Tibial nerve (tissue), 4 donors: ENCODE measurements at places on chromosomes 5 and 9. TPM values are rescaled to one million over a fixed set of nuclear protein-coding genes. Genes with fewer than 3 reads are reported as not detected.

Gene SLC34A1
- not detected for total RNA-seq

Gene INSL6
- total RNA-seq = not detected

Gene CCL21
- 9.6 TPM for total RNA-seq

Gene PALM2AKAP2
- 3.9 TPM for total RNA-seq

Gene PNPLA7
- total RNA-seq = 25.2 TPM

Gene FOXD4L5
- 0.21 TPM for total RNA-seq

Gene POLK
- 54.5 TPM for total RNA-seq

Gene FYB1
- total RNA-seq = 8.4 TPM

Gene CXXC5
- 80.4 TPM for total RNA-seq

Gene ESM1
- not detected for total RNA-seq

Gene IGFBPL1
- not detected for total RNA-seq

Gene CDH9
- not detected for total RNA-seq

Gene LHX6
- total RNA-seq = 5.0 TPM

Gene GLRA1
- not detected for total RNA-seq

Gene PGM5
- total RNA-seq = 24.9 TPM

Gene SLU7
- 68.2 TPM for total RNA-seq

Gene RLN1
- not detected for total RNA-seq

Gene PCDHGA5
- 12.0 TPM for total RNA-seq

Gene RLN2
- not detected for total RNA-seq

Gene ACOT12
- 1.7 TPM for total RNA-seq

Gene PLGRKT
- total RNA-seq = 9.2 TPM

Gene SPATA6L
- 5.4 TPM for total RNA-seq

Gene FBXL7
- 54.5 TPM for total RNA-seq

Gene TSSK1B
- 0.63 TPM for total RNA-seq

DNA sequence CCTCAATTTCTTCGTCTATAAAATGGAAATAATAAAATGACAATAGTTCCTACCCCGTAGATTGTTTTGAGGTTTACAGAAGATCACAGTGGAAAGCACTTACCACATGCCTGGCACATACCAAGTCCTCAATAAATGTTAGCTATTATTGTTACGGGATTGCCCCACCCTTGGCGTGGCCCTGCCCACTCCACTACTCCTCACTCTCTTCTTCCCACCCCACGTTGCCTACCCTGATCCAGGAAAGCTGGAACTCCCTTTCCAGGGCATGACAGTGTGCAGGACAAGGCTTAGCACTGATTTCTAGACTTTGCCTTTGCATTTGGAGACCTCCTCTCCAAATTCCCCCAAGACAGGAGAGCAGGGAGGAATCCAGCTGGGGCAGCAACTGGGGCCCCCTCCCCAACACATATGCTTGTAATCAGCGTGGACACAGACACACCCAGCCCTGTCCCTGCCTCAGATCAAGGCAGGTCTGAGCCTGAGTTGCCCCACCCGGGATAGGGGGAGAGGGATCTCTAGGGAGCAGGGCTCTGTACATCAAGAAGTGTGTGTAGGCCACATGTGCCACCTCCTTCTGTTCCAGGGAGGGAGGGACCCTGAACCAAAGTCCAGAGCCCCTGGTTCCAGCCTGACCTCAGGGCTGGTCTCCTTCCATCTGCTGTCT is 6.7 kb downstream of the SLC4A9 start:
- no peak for DNase-seq

GRCh38 chr5:140498591-140498990 is 48.9 kb upstream of the EIF4EBP3 start:
- no peak for DNase-seq

GRCh38 chr9:76297721-76298239 is 96.4 kb downstream of the RFK start:
- peak; percentile 56 for DNase-seq

- DNase-seq = no peak
These were observed 59.0 kb downstream of the USP20 start for GRCh38 chr9:129894120-129894823.

DNA sequence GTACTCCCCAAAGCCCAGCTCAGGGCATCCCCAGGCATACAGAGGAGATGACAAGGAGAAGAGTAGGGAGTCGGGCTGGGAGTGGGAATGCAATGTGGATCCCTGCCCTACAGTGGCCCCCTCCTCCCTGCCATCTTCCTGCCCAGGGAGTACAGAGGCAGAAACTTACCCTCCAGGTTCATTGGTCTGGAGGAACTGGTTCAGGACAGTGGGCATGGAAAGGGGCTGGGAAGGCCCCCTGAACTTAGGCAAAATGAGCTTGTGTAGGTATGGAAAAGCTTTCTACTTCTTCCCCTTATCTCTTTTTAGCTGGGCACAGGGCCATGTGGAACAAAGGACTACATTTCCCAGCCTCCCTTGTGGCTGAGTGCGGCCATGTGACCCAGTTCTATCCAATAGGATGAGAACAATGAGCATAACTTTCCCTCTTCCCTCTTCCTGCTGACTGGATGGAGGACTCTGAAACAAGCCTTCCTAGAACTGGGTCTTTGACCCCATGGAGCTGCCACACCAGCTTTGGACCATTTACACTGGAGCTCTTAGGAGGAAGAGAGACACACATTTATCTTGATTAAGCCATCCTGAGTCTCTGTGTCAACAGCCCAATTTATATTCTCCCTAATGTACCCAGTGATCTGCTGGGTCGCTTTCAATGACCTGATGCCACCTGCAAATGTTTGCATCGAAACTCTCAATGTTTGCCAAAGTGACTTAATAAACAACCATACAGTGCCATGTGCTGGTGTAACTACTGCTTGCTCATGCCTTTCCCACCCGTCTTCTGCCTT is 25.0 kb upstream of the HMCN2 start:
- DNase-seq = peak; percentile 77

- no peak for DNase-seq
These were observed 85.5 kb downstream of the LNPEP start for GRCh38 chr5:97021416-97021815.

- no peak for DNase-seq
These were observed 18.7 kb upstream of the NRARP start for GRCh38 chr9:137320555-137321384.

- DNase-seq = peak; percentile 73
These were observed 130.3 kb downstream of the RGS3 start for GRCh38 chr9:113593682-113594281.

DNA sequence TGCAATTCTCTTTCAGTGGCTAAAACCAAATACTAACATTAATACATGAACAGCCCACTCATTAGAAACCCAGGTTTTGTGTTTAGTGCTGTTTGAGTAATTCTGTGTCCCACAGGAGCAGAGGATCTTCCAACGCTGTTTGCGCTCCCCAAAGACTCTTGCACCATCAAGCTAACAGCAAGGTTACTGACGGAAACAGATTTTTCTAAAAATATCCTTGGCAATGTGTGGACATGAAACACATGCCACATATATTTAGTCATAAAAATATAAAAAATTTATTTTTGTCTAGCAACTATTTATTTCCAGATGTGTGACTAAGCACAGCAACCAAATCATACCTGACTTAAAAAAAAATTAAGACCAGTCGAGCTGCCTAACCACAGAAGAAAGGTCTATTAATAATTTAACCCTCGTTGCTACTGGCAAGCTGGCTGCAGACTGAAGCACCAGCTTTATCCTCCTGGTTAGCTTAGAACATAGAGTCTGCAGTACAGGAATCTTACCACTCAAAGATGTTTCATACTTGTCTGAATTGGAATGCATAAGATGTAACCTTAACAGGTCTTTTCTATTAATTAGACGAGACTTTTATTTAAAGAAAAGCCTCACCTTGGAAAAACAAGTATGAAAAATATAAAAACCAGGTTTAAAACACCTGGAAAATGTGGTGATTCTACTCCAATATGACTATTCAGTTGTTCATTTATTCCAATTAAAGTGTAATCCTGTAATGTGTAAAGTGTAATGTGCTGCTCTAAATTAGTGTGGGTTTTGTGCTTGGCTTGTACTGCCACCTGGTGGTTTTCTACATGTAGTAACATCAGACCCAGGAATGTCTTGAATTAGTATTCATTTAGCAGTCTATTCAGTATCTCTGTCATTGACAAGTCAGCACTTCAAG is 272.5 kb downstream of the EPB41L4A start:
- peak; percentile 77 for DNase-seq

- DNase-seq = no peak
These were observed 93.5 kb downstream of the SYK start for GRCh38 chr9:90894986-90895687.

DNA sequence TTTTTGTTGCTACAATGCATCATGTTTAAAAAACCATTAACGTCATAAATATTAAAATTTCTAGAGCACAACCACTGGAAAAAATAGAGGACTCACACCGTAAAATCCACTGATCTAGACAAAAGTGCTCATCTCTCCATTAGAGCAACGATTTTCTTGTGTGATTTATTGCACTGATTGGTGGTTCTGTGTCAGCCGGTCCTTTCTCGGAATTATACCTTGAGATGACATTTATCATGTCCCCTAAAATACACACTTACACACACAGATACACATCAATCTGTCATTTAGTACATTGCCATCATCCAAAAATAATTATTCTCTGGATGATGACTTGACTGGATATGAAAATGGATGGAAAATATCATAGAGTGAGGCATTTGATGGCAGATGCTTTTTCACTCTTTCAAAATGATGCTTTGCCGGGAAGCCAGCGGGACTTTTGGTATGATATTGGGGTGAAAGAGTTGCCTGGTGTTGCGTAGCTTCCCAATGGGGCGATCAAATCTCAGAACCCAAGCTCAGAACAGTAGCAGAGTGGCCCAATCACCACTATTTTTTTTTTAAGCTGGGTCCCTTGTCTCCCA is 226.6 kb downstream of the GAS1 start:
- DNase-seq = no peak

GRCh38 chr5:10863763-10864383 is 102.8 kb upstream of the DAP start:
- peak; percentile 43 for DNase-seq

GRCh38 chr5:66529182-66529581 is 67.0 kb upstream of the MAST4 start:
- DNase-seq = no peak

GRCh38 chr5:149240354-149240998 is 31.2 kb upstream of the AFAP1L1 start:
- no peak for DNase-seq

GRCh38 chr5:178546675-178547033 is 43.5 kb downstream of the COL23A1 start:
- DNase-seq = no peak

DNA sequence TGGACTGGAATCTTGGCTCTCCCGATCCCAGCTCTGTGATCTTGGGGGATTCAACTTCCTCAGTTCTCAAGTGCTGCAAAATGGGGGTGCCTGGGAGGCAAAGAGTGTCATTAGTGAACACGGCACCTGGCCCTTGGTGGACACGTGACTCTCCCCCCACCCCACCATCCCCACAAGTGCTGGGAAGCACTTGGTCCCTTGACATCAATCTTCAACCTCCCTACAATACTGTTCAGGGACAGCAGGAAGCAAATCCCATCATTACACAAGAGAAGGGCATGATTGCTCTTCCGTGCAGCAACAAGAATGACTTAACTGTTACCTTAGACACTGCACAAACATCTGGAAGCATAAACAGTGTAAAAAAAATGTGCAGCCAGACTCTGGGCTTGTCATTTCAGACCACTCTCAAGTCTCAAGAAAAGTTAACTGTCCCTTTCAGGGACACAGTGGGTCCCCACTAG is 61.4 kb downstream of the PSMB7 start:
- DNase-seq = no peak

DNA sequence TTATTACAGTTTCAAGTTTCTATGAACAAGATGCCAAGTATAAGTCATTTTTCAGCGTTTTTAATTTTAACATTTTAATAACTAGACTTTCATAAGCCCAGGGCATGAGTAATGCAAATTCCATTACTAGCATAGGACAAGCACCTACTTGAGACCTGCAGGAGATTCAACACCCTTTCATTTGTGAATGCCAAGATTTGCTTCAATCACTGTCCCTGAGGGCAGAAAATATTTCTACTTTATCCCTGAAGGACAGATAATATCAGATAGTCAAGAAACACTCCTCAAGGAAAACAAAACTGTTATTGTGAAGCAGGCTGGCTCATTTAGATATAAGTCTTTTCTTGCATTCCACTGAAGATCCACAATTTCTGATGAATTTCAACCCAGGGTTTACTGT is 27.7 kb upstream of the ZNF622 start:
- DNase-seq = no peak

- DNase-seq = no peak
These were observed 220.0 kb upstream of the ADAMTSL1 start for GRCh38 chr9:18253950-18254349.

DNA sequence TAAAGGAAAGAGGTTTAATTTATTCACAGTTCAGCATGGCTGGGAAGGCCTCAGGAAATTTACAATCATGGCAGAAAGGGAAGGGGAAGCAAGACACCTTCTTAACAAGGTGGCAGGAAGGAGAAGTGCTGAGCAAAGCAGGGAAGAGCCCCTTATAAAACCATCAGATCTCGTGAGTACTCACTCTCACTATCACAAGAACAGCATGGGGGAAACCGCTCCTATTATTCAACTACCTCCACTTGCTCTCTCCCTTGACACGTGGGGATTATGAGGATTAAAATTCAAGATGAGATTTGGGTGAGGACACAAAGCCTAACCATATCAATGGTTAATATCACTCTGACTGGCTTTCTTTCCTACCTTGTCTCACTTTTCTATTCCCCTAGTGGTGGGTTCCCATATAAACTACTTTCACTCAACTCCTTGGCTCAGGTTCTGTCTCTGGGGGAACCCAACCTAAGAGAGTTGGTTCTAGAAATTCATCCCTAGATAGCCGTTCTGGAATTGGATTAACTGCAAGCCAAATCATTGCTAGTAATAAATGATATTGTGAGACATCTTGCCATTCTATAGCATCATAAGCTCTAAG is 749.8 kb upstream of the GRAMD2B start:
- DNase-seq = no peak

- DNase-seq = no peak
These were observed 8.3 kb downstream of the RFX3 start for GRCh38 chr9:3517377-3518048.

- no peak for DNase-seq
These were observed 38.0 kb upstream of the PRDM12 start for GRCh38 chr9:130626249-130626996.

- peak; percentile 60 for DNase-seq
These were observed 182.1 kb downstream of the DMRT2 start for GRCh38 chr9:1231998-1232919.

DNA sequence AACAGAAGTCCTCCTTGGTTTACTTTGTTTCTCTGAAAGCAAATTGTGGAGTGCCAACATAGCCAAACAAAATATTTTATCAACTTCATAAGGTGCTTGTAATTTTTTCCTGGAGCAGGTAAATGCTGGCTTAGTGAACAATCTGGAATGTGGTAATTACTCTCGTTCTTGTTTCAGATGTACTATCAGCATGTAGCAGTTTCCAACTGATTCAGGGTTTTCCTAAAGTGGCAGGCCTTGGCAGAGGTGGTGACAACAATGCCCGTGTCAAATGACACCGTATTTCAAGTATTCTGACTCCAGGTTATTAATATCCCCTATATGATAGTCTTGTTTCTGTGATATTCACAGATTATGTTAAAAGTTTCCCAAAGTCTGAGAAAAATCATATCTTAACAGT is 1.2 kb downstream of the C9orf72 start:
- DNase-seq = no peak

- no peak for DNase-seq
These were observed 117.6 kb downstream of the CARTPT start for GRCh38 chr5:71836559-71837112.
